Stimulated activated memory B cell treated with anti-CD40 and anti-IgM and Interleukin-4, amounts not matched to agents 10 μg/mL and 1 μg/mL and 100 μg/mL, for 72 hours (primary cell): ENCODE measurements at places on chromosomes 6 and 20.

GRCh38 chr6:91132461-91132860, 545.6 kb upstream of the MAP3K7 start:
- ATAC-seq = no peak

DNA sequence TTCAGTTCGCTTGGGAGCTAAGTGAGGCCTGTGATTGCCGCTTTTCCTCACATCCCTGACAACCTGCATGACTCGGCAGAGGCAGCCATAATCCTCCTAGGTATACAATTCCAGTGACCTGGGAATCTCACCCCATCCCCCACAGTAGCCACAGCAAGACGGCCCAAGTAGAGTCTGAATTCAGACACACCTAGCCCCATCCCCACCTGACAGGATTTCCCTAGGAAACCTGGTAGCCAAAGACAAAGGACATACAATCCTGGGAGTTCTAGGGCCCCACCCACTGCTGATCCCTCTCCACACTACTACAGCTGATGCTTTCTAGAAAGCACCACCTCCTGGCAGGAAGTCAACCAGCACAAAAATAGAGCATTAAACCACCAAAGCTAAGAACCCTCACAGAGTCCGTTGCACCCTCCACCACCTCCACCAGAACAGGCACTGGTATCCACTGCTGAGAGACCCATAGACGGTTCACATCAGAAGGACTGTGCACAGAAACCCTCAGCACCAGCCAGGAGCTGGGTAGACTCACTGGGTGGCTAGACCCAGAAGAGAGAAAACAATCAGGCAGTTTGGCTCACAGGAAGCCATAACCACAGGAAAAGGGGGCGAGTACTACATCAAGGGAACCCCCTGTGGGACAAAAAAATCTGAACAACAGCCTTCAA, 17.9 kb upstream of the RUNX2 start:
- ATAC-seq = no peak

DNA sequence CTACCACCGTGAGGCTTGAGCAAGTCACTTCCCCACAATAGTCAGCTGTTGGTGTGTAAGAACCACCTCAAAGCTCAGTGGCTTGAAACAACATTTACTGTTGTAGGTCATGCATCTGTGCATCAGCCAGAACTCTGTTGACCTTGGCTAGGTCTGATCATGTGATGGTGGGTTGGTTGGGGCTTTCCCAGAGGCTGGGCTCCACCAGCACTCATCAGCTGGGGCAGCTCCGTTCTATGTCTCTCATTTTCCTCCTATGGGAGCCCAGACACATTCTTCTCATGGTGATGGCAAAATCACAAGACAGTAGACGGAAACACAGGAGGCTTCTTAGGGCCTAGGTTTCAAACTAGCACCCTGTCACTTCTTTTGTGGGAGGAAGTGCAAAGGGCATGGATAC, 42.8 kb upstream of the PSMF1 start:
- ATAC-seq = peak; percentile 95

DNA sequence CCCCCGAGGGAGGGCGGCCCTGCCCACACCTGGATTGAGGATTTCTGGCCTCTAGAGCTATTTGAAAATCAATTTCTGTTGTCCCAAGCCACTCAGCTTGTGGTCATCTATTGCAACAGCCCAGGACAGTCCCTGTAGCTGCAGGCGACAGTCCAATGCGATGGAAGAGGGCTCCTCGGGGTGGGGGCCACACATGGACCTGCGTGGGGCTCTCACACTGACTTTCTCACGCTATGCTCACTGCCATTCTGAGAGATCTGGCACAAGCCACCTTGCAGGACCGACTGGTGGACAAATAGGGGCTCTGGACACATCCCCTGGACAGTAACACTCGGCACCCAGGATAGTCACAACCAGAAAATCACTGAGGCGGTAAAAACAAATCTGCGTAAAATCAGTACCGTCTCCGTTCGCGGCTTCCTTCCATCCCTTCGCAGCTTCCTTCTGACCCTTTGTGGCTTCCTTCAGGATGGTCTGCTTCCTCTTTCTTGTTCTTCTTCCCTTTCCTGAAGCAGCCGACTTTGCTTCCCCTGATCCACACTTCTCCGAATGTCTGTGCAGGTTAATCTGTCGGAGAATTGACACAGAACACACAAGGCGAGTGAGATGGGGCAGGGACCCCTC, 21.8 kb downstream of the CTCFL start:
- peak; percentile 78 for ATAC-seq

- ATAC-seq = no peak
These were observed at the start of gene TTBK1 for GRCh38 chr6:43242908-43243663. Gene TTBK1, plus strand, starts transcription at chr6:43243481. Its CDS starts 3,180 bp downstream, at chr6:43246661.

DNA sequence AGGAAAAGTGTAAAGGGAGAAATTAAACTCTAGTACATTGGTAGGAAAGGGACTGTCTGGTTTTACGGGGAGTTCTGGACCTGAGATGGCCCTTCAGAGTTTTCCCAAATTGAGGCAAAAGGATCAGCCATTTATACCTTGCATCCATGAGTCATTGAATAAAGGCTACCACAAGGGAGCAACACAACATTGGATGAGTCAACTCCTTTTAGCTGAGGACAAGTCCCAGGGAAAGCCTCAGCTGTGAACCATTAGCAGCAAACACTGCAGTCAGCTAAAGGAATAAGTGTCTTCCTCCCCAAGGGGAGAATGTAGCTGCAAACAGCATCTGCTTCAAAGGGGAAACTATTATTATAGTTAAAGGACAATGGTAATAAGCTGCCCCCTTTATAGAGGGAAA, 468.7 kb upstream of the ID4 start:
- no peak for ATAC-seq

DNA sequence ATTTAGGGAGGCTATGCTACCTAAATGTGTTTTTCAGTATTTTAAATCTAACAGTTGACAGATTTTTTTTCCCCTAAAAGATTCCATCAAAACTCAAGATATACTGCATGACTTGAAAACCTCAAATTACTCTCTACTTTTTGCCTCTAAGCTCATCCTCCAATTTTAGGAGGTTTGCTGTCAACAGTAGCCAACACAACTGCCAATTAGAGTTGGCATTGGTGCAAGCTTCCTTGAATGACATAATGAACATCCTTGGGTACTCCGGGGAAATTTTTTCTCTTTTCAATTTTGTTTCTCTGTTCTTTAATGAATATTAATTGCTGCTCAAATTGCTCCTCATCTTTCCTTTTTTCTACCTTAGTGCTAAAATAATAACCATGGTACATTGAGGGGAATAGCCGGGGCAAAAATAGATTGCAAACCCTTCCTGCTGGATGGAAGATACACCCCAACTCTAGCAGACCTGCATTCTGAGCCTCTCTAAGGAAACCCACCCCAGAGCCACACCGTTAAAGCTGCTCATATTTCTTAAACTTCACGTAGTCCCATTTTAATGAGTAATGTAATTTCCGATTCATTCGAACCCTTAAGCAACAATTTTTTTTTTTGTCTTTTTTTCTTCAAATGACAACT, 34.3 kb downstream of the SLC22A23 start:
- no peak for ATAC-seq

- ATAC-seq = peak; percentile 60
These were observed 102.1 kb downstream of the ATG5 start for GRCh38 chr6:106223300-106223930.

- no peak for ATAC-seq
These were observed 110.5 kb downstream of the TULP4 start for GRCh38 chr6:158422629-158423238.

GRCh38 chr6:38119516-38119915, 300.0 kb downstream of the ZFAND3 start:
- ATAC-seq = no peak

DNA sequence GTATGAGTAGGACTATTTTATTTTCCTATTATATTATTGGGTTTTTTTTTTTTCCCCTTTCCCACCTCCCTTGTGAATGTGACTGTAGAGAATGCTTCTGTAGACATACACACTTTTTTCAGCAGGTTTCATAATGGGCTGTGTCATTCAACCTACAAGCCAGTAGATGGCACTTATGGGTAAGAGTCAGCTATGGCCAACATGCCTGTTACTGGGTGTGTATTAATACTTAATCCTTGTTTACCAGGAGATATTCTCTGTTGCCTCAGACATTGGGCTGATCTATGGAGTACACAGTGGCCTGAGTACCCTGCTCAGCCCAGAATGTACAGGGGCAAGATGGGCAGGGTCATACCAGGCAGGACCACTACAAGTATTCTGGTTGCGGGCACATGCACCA, 382.5 kb downstream of the EPHA7 start:
- no peak for ATAC-seq

- no peak for ATAC-seq
These were observed 589 bp downstream of the RNF5 start for GRCh38 chr6:32178547-32179440.

GRCh38 chr6:150764334-150765066, 101.0 kb upstream of the MTHFD1L start:
- no peak for ATAC-seq

DNA sequence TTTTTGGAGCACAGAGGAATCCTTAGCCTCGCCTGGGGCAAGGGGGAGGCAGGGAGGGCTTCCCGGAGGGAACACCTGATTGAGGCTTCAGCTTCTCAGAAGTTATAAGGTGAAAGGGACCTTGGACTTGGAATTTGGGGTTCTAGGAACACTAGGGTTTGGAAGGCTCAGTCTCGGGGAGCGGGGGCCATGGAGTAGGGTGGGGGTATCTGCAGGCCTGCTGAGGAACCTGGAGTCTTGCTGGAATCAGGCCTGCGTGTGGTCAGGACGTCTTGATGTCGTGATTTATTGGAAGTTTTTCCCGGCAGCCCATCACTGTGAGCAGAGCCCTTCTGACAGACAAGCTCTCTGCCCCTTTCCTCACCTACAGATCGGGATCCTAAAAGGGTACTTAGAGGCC, 50.7 kb downstream of the EFCAB8 start:
- no peak for ATAC-seq

DNA sequence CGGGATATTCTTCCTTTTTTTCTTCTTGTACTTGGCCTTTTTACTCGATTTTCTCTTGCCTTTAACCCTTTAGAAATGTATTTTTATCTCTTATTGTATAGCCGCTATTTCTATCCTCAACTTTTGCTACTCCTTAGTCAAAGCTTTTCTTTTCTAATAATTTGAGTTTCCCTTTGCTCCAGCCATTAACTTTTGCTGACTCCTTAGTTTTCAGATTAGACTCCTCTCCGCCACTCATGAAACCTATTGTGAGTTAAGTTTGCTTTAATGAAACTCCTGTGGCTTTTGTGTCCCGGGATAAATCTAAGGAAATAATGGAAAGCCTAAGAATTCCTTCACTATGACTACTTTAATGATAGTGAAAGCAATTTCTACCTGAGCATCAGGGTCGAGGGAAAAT, 590.3 kb upstream of the CITED2 start:
- no peak for ATAC-seq

- no peak for ATAC-seq
These were observed 122.0 kb upstream of the CARMIL1 start for GRCh38 chr6:25157183-25157582.

DNA sequence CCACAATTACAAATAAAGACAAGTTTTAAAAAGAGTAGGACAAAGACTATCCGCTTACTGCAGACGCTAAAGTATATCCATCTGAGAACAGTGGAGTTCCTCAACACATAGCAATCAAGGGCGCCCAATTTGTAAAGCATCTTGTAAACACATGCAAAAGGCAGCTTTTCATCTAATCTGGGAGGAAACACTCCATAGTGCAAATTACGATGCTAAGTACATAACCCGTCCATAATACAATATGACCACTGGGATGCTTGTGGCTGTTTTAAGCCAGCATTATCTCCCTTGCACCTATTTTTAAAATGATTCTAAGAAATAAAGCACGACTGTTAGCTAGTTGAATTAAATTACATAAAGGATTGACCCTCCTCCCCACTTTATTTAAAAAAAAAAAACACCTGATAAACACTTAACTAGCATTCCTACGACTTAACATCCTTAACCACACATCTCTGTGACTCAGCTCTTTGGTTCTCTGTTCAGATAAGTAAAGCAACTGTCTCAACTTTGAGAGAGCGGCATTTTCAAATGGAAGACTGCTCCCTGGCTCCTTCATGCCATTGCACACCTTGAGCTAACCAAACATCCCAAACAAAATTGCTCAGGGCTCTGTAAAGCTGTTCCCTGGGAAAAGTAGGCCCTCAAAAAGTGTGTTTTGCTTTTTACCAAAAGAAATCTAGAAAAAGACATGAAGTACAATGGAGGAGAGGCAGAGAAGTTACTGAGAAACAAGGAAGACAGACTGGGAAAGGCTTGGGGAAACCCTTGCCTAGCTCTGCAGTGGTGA, 14.2 kb downstream of the SLC22A23 start:
- ATAC-seq = no peak

DNA sequence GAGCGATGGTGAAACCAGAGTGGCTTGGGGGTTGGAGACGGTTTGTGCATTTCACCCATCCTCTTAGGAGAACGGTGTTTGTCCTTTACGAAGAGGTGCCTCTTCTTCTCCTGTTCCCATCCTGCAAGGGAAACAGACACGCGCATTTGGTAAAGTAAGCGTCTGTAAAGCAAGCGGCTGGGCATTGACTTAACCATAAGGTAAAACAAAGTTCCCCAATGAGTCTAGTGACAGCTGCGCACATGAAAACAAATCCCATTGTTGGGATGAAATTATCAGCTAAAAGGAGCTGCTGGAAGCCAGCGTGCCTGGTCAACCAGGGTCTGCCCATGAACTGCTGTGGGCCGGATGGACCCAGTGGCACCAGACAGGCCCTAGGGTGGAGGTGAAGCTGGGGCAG, 5.8 kb downstream of the BHLHE23 start:
- ATAC-seq = no peak

GRCh38 chr6:170272341-170273065, 18.4 kb downstream of the DLL1 start:
- ATAC-seq = no peak

GRCh38 chr6:119243657-119244056, 105.9 kb downstream of the MAN1A1 start:
- ATAC-seq = no peak

GRCh38 chr6:25990172-25990873, 27.7 kb downstream of the TRIM38 start:
- ATAC-seq = no peak

DNA sequence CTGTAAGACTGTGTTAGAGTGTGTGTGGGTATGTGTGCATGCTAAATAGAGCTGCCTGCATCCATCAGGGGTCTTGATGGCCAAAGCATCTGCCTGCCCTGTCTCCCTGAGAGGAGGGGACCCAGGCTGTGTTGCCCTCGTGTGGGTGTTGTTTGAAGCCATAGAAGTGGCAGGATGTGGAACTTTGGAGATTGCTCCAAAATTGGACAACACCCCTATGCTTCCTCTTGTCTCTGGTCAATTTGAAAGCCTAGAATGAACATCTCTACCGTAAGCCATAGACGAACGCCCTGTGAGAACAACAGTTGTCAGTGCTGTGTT, 82.6 kb downstream of the ASXL1 start:
- ATAC-seq = no peak

DNA sequence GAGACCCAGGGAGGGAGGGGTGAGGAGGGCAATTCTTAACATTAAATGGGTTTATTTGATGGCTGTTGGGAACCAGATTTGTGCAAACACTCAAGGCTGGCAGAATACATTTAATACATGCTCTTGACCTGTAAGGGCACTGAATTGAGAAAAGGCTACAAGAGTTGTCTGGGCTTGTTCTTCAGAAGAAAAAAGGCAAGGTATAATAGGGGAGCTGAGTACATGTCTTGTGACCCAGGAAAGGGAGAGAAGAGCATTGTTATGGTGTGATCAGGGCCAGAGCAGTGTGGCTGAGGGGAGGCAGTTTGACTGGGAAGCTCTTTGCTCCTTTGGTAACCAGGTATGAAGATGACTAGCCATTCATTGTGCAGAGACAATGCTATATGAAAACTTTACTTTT, 18.9 kb downstream of the KLHL31 start:
- no peak for ATAC-seq
